ENCODE measurements at places on chromosomes 1 and 21. TPM values are rescaled to one million over a fixed set of nuclear protein-coding genes. Genes with fewer than 3 reads are reported as not detected.

SLFNL1 gene
- 0.26 TPM for polyA plus RNA-seq

DUSP12 gene
- 209 TPM for polyA plus RNA-seq

SLAMF7 gene
- not detected for polyA plus RNA-seq

SPRR2A gene
- polyA plus RNA-seq: not detected

SLC45A1 gene
- 13.7 TPM for polyA plus RNA-seq

ZNF593OS gene
- polyA plus RNA-seq: not detected

BEND5 gene
- 64.9 TPM for polyA plus RNA-seq

AMY2B gene
- 48.1 TPM for polyA plus RNA-seq

NPPA gene
- polyA plus RNA-seq: not detected

SEC16B gene
- polyA plus RNA-seq: 0.78 TPM

MFAP2 gene
- polyA plus RNA-seq: 68.4 TPM

NPR1 gene
- 0.18 TPM for polyA plus RNA-seq

TNFRSF4 gene
- polyA plus RNA-seq: not detected

PIK3C2B gene
- polyA plus RNA-seq: 28.7 TPM

PGM1 gene
- 3.4 TPM for polyA plus RNA-seq

SLC26A9 gene
- polyA plus RNA-seq: not detected

AMY2A gene
- 1.3 TPM for polyA plus RNA-seq

CHODL gene
- polyA plus RNA-seq: 28.8 TPM

ITLN2 gene
- not detected for polyA plus RNA-seq

GUCA2A gene
- polyA plus RNA-seq: not detected

GGPS1 gene
- 71.9 TPM for polyA plus RNA-seq

PI4KB gene
- polyA plus RNA-seq: 25.8 TPM

CTSE gene
- not detected for polyA plus RNA-seq

ALX3 gene
- not detected for polyA plus RNA-seq

SLC9C2 gene
- 0.31 TPM for polyA plus RNA-seq

GPR52 gene
- polyA plus RNA-seq: not detected

LRRC7 gene
- 141 TPM for polyA plus RNA-seq

DIO1 gene
- not detected for polyA plus RNA-seq

Data from neural cell (in vitro differentiated cells).